Activated T-helper 1 cell treated with anti-CD3 and anti-CD28 coated beads, Interleukin-2, amount 50 U/mL, for 16 hours (primary cell): ENCODE measurements at places on chromosomes 2 and 18.

DNA sequence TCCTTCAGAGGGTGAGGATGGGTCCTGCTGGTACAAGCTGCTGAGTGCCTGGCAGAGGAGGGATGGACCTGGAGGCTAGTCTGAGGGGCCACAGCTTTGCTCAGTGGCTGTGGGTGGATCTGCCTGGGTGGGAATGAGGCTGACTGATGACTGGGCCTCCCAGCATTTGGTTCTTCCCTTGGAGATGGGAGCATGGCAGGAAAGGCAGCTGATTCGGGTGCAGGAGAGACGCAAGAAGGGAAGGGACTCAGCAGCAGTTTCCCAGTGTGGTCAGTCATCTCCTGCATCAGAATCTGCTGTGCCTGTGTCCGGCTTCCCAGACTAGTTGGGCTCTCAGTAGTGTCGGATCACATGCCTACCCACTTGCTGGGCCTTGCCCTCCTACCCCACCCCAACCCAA is 7.3 kb downstream of the WIPF1 start:
- DNase-seq, result no peak

DNA sequence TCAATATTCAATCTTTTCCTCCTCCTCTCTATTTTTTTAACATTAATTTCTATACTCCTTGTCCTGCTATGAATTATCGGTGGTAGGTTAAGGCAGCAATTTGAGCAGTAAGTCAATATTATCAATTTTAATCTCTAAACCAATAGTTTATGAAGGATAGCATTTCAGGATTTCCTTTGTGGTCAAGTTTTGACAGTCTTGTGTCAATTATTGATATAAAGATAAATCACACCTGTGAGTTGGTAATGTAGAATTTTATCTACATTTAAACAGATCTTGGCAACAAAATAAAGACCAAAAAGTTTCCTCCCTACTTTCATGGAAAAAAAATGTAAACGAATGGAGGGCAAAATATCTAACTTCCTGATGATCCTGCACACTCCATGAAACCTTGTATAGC is 87.3 kb downstream of the IKZF2 start:
- no peak for DNase-seq

DNA sequence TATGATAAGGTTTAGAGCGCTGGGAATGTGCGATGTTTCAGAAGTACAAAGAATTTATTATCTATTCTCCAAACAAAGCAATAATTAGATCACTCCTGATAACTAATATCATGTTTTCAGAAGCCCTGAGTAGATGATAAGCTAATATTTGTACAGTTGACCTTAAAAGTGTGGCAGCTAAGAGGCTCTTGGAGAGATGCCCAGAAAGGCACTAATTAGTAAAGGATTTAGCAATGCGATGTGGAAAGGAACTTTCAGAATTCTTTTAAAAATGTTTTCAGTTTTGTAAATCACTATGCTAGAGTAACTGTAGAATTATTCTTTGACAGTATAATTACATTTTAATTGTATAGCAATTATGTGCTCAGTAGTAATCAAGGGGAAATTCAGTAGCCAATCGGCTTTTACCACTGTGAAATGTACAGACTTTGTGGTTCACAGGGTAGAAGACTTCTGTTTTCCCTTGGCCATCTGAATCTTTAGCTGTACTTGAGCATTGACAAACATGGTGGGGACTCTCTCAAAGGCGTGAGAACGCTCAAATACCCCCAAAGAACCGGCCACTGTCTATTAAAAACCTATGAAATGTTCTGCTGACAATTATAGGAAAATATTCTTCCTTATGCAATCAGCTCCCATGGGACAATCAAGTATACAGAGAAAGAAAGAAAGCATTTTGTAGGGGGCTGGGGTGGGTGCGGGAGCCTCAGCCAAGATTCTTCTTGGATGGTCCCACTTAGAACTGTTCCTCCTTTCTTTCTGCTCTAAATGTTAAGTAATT is 262.8 kb upstream of the AGAP1 start:
- no peak for DNase-seq

DNA sequence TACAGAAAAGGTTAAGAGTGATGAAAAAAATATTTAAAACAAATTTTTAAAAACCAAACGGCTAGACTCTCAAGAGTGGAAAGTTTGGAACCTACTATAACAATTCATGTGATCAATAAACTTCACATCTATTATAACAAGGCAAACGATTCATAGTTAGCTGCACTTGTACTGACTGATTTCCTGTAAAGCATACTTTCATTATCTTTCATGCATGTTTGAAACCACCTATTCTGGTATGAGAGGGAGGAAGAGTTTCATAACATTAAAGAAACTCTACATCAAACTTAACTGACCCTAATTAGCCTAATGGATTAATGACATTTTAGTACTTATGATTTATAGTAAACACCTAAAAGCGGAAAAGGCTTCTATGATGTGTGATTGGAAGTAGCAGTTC is 43.7 kb upstream of the VWC2L start:
- DNase-seq, result no peak

GRCh38 chr18:54229421-54230059 is 5.1 kb upstream of the MBD2 start:
- DNase-seq, result no peak

DNA sequence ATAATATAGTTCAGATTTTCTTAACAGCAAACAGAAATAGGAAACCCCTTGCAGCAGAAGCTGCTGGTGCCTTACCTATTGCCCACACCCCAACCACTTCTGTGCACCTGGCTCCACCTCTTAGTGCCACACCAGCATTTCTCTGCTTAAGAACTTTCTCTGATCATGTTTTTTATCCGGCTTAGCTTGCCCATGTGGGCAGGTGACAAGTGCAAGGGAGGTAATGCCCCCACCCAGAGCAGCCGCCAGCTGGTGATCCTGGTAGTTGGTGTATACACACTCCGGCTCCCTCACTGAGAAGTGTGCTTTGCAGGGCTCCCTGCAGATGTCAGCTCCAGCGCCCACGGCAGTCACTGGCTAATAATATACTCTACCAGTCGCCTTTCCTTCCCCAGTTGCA is 126.3 kb downstream of the ALPK2 start:
- DNase-seq, result no peak

GRCh38 chr2:169705927-169706326 is 11.7 kb downstream of the PHOSPHO2 start:
- DNase-seq, result no peak

DNA sequence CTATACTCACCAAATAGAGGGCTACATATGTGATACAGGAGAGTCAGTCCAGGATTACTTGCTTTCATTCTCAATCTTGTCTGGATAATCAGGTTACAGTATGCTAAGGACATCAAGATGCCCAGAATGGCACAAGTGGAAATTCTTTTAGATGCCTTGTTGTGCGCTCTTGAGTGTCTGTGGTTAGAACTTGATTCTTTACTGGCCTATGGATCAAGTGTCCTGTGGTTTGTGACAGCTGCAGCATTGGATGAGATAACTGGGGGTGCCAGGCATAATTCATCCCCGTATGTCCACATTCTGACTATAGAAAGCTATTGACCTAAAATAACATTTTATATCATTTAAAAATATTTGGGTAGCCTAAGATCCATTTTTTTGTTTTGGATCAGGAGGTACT is 40.1 kb downstream of the CDC42EP3 start:
- no peak for DNase-seq

- DNase-seq, result no peak
Observed at GRCh38 chr18:21335927-21336488, 94.0 kb downstream of the GREB1L start.
